CD4-positive, alpha-beta T cell treated with Interleukin-21 for 1 hour (primary cell): ENCODE measurements at places on chromosomes 5 and 9.

DNA sequence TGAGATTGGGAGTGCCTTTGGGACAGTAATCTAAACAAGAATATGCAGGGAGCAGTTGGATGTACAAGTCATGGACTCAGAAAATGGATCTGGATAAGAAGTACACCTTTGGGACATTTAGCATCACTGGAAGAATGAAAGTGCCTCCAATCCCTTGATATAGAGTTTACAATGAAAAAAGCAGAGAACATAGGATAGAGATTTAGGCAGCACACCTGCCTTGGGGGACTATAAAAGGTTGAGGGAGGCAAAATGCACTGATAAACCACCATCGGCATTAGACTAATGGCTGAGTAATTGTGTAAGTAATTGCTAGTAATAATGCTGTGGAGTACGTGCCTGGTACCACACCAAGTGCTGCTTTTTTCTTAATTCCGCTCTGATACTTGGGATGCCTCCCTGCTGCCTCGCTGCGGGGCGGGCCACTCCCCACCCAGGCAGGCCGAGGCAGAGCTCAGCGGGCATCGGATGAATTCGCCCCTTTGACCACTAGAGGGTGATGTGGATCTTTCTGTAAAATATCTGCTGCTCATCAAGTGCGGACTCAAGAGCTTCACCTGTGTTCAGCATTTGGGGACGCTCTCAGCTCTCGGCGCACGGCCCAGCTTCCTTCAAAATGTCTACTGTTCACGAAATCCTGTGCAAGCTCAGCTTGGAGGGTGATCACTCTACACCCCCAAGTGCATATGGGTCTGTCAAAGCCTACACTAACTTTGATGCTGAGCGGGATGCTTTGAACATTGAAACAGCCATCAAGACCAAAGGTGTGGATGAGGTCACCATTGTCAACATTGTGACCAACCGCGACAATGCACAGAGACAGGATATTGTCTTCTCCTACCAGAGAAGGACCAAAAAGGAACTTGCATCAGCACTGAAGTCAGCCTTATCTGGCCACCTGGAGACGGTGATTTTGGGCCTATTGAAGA is 99.9 kb downstream of the ANKRD18B start:
- peak; percentile 78 for DNase-seq

GRCh38 chr9:110078604-110079003 is 129.4 kb downstream of the C9orf152 start:
- DNase-seq: no peak

- no peak for DNase-seq
These were observed 41.2 kb downstream of the FYB1 start for GRCh38 chr5:39178171-39178570.

- no peak for DNase-seq
These were observed 300.4 kb downstream of the MAN2A1 start for GRCh38 chr5:109989994-109990722.

- peak; percentile 57 for DNase-seq
These were observed 21.9 kb downstream of the DEPDC1B start for GRCh38 chr5:60677850-60678664.

- no peak for DNase-seq
These were observed 86.4 kb downstream of the ARRDC3 start for GRCh38 chr5:91296674-91297143.

DNA sequence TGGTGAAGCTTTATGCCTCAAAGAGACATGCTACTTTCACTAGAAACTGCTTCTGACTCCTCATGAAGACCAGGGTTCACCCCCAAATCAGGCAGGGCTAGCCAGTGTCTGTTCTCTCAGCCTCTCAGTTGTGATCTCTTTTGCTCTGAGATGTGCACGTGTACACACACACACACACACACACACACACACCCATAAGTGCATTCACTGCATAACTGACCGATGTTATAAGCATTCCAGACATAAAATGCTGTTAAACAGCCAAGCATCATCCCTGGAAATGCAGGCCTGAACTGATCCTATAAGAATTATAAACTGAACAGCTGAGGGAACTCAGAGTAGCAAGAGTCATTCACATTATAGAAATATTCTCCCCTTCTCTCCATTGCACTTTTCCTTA is 85.0 kb downstream of the FSTL4 start:
- no peak for DNase-seq
